ENCODE measurements at places on chromosomes 5 and 9.

DNA sequence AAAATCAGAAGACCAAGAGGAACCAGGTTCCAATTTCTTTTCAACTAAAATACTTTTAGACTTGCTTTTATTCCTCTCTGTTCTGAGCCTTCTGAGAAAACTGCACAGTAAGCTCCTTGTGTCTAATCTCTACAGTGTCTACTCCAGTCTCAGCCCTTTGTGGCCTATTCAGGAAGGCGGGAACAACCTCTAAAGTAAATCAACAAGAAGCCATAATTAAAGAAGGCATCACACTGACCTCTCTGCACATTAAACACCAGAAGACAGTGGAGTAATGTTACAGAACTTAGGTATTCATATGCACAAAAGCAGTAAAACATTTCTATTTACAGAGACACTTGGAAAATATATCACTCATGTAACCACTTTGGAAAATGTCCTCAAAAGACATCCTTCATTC lies 14.9 kb downstream of the XPA start:
- no peak for DNase-seq

DNA sequence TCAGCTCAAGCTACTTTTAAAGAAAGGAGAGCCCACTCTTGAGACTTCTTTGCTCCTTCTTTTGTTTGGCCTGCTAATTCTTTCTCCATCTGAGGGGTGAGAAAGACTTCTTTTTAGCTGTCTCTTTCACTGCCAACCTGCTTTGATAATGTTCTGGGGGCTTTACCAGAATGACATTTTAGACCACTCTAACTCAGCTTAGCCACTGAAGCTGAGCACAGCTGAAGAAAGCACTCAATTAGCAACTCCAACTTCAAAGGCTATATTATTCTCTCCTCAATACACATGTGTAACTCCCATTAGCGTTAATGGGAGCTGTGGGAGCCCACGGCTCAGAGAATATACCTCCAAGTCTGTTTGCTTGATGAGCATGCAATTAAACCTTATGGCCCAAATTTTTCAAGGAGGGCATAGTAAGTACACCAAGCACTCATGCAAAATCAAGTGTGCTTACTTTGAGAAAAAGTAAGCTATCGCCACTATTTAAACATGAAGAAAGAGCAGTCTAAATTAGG lies 815.4 kb upstream of the DMAC1 start:
- no peak for DNase-seq

GRCh38 chr5:58148254-58148775 lies 311.6 kb downstream of the PLK2 start:
- DNase-seq, result no peak

DNA sequence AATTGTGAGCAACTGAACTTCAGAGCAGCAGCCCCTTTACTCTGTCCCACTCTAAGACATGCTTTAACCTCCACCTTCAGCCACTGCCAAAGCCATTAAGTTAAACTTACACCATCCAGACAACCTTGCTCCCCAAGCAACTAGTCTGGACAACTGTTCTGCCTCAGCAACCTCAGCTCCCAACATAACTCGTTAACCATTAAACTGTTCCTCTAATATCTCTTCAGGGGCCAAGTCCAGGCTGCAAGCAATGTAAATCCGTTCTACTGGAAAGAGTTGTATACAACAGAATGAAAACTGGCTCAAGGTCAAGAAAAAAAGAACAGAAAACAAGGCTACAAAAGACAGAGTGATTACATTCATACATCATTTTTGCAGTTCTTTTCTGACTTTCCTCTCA lies 131.7 kb upstream of the TARS1 start:
- no peak for DNase-seq

- DNase-seq, result no peak
Measured at GRCh38 chr9:134380542-134381271, 54.5 kb downstream of the RXRA start.

DNA sequence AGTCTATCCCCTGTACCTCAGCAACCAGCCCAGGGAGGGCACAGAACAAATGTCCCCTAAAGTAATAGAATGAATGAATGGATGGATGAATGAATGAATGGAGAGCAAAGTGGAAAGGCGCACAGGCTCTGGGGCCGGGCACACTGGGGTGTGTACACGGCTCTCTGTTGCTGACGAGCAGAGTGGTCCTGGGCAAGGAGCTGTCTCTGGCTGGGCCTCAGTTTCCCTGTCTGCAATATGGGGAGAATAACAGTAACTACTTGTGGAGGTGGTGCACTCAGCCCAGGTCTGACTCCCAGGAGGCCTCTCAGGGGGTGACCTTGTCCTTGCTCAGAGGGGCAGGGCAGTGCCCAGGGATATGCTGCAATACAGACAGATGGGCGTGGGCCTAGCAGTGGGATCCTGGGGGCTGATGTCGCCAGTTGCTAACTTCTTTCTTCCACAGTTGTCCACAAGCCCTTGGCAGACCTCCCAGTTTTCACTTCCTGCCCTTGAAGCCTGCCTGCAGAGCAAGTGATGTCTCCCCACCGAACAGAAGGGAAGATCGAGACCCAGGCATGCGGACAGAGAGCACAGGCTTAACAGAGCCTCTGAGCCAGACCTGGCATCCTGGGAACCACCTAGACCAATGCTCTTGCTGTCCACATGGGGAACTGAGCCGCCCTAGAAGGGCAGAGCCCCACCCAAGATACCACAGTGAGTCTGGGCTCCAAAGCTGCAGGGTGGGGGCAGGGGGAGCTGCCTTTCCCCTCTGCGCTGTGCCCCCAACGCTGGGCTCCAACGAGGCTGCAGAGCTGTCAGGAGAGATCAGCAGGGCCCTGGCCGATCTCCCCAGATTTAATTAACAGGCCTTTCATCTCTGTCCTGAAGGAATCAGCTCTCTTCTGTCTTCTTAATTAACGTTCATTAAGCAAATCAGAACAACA lies 13.6 kb upstream of the LAMC3 start:
- peak; percentile 24 for DNase-seq

DNA sequence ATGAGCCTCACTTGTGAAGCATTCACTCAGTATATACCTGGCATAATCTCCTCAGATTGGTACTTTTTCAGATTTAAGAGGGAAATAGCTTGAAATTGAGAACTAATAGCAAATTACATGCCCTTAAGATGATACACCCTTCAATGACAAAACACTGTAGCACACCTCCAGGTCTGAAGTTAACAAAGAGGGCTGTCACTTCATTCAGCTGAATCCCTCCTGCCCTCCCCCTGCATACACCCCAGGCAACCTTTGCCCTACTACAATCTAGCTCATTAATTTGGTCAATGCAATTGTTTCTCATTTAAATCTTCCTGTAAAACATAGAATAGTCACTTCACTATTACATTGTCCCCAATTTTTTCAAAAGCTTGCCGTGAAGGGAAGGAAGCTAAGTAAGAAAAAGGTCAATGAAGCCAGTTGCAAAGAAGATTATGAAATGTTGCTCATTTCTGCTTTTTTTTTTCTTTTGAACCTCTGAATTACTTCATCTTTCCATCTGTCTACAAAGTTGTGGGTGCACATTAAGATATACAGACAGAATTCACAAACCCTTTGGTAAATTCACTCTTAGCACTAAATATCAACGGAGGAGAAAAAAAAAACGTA lies 294.8 kb upstream of the PTGER4 start:
- DNase-seq, result no peak

GRCh38 chr5:153979028-153979783 lies 59.5 kb downstream of the FAM114A2 start:
- no peak for DNase-seq

- DNase-seq, result no peak
Measured at GRCh38 chr5:126464016-126464415, 40.8 kb downstream of the GRAMD2B start.

GRCh38 chr5:144247131-144247530 lies 76.5 kb downstream of the KCTD16 start:
- DNase-seq, result no peak

GRCh38 chr9:125189361-125190289 lies at the start of gene PPP6C:
PPP6C (minus strand) TSS chr9:125189803; CDS start chr9:125189718, 85 bp downstream.
- peak; percentile 91 for DNase-seq

DNA sequence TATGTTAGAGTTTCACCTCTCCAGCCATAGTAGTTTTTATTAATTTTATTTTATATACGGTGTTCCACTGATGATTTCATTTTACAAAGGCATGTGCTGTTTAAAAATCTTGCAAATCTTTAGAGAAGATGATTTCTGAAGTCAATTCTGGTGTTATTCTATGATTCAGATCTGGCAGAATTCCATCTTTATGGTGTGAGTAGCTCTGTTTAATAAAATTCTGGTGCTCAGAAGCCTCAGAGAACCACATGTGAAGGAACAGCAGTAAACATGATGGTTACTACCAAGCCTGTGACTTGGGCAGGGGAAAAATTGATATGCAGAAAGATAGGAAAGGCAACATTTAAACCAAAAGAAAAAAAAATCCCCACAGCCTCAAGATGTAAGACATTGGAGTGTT lies 299.7 kb downstream of the NPR3 start:
- DNase-seq, result no peak

DNA sequence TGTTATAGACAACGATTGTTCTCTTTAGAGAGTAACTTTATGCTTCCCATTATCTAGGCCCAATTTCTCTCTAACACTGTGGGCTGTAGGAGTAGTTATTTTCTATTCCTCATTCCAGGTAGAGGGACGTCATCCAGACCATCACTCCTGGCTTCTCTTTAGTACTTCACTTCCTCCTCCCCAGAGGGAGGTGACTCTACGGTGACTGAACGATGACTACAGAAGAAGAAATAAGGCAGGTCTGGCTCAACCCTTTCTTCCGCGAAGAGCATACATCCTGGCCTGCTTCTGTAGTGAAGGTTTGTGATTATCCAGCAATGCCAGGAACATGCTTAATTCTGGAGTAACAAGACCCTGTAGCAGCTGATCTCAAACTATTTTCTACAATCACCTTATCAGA lies 50.8 kb downstream of the HMGCR start:
- DNase-seq, result no peak

GRCh38 chr5:120792477-120792876 lies 328.4 kb downstream of the PRR16 start:
- no peak for DNase-seq

- DNase-seq, result no peak
Measured at GRCh38 chr5:128784726-128785125, 180.6 kb upstream of the SLC27A6 start.

DNA sequence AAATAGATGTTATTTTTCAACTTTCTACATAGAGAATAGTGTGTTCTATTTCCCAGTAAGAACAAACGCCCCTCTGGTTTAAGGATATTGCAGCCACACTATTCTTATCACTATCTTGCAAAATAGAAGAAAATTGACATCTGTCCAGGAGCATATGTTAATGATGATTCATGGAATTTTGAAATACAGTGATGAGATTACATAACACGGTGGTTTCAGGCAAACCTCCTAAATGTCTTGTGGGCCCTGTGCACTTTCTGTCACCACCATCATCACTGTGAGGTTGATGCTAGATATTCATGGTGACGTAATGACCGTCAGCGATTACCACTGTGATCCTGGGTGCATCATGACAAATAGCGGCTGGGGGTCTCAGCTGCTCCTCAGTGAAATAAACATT lies 48.1 kb downstream of the CFAP90 start:
- DNase-seq, result no peak

DNA sequence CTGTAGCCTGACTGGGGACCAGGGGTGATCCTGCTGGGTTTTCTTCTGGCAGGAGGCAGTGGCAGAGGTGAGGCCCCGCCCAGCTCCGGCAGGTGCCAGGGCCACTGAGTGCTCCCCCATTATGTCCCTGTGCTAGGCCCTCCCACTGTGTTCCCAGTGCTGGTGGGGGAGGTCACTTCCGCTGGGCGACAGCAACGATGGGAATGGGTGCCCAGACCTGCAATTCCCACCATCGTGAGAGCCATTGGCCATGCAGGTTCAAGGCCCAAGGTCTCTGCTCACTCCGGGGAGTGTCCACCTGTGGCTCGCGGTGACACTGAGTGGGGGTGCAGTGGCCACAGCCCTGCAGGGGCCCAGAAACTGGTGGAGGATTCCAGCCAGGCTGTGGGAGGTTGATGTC lies 98.6 kb downstream of the RXRA start:
- DNase-seq, result no peak

DNA sequence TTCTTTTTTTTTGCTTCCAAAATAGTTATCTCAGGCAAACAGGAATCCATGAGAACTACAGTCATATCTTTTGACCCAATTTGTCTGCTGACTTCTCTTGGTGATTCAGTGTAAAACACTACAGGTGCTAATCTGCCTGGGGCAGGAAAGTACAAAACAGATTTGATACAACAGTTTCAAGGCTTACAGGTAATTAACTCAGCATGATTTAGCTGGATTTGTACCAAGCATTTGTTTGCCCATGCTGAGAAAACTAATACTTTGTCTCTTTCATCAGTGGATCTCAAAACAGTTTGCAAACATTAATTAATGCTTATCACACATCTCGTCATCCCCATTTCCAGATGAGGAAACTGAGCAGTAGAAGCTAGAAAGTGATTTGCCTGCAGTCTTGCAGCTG lies 312.5 kb upstream of the SEMA6A start:
- no peak for DNase-seq

GRCh38 chr5:32147236-32147635 lies 26.9 kb downstream of the GOLPH3 start:
- DNase-seq, result no peak

GRCh38 chr9:122091682-122092592 lies 1.2 kb downstream of the TTLL11 start:
- no peak for DNase-seq

GRCh38 chr5:43168175-43168574 lies 23.9 kb upstream of the NIM1K start:
- DNase-seq, result no peak

GRCh38 chr9:31683116-31683515 lies 701.3 kb upstream of the ACO1 start:
- peak; percentile 3 for DNase-seq

- DNase-seq, result no peak
Measured at GRCh38 chr5:57034201-57034916, 82.4 kb upstream of the MIER3 start.

DNA sequence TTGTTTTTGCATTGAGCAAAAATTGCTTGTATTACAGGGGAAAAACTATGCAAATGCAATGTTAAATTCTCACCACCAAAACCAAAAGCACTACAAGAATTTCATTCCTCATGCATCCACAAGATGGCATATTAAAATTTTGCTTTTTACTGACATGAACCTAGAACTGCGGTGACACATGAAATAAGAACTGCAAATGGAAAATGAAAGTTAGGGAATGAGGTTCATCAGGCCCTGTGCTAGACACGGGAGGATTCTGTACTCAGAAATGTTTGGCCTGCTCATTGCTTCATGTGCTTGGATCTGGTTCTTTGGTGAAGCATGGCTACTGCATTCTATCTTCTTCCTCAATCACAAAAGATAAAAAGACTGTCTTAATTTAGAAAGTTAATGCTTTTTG lies 9.1 kb upstream of the RFK start:
- DNase-seq, result peak; percentile 78

GRCh38 chr9:121312169-121312568 lies 44.2 kb downstream of the GSN start:
- no peak for DNase-seq

- DNase-seq, result no peak
Measured at GRCh38 chr9:133341369-133342068, 5.5 kb upstream of the SURF6 start.

DNA sequence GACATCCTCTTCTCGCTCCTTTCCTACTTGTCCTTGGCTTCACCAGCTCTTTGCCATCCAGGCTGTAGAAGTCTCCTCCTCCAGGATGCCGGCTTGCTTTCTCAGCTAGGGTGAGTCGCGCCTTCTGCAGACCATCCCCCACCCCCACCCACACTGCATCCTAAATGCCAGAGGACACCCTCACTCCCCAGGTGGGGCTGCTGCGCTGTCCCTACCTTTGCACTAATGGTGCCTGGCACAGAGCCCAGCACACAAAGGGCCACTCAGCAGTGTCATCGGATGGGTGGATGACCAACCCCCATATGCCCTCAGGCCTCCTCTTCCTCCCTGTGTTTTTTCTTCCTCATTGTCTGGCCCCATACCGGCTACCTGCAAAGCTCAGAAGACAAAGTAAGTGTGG lies 14.8 kb downstream of the IL9 start:
- DNase-seq, result no peak
